ENCODE measurements at places on chromosomes 1 and 21.

DNA sequence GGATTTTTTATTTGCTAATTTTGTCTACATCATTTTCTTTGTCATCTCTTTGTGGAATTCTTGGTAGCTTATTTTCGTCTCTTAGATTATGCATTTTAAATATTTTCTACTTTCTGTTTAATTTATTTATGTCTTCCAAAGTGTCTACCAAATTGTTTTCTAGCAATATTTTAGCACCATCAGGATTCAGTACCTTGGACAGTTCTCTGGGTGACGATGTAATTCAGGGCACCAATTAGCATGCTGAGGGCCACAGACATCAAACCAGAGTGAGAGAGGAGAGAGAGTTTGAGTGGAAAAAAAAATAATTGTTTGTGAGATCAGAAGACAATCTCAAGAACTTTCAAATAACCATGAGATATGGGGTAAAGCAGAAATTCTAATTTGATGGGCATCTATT lies 169.8 kb upstream of the CXADR start:
- no peak for DNase-seq

GRCh38 chr1:206963119-206963712 lies 7.0 kb downstream of the FCAMR start:
- DNase-seq, result no peak

DNA sequence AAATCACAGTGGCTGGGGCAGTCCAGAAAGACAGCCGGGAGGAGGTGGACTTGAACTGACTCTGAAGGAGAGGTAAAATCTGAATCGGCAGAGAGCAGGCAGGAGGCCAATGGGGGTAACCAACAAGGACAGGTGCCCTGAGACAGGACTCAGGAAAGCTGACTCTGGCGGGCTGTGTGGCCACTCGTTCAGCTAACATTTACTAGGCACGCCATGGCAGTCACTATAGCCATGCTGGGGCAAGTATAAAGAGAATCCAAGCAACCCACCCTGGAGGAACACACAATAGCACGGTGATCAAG lies 7.4 kb downstream of the TIAM1 start:
- DNase-seq, result no peak

- no peak for DNase-seq
These were observed 52.0 kb downstream of the TGFBR3 start for GRCh38 chr1:91833946-91834345.

- DNase-seq, result no peak
These were observed 8.9 kb downstream of the MAPKAPK2 start for GRCh38 chr1:206693592-206693991.

- DNase-seq, result no peak
These were observed 125.9 kb downstream of the RGS21 start for GRCh38 chr1:192442736-192443135.

DNA sequence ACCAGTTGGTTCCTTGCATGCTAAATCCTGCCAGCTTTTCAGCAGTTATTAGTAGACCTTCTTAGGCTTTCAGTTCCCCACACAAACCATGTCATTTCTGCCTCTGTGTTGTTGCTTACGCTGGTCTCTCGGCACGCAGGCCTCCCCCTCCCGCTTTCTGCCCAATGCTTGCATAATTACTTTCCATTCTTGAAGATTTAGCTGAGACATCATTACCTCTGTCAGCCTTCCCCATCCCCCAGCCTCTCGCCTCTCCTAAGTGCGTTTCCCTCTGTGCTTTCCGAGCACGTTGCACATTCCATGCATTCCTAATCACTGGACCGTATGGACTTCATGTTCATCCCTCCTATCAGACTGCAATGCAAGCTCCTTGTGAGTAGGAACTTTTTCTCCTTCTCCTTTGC lies 26.8 kb downstream of the TSHB start:
- DNase-seq, result no peak

DNA sequence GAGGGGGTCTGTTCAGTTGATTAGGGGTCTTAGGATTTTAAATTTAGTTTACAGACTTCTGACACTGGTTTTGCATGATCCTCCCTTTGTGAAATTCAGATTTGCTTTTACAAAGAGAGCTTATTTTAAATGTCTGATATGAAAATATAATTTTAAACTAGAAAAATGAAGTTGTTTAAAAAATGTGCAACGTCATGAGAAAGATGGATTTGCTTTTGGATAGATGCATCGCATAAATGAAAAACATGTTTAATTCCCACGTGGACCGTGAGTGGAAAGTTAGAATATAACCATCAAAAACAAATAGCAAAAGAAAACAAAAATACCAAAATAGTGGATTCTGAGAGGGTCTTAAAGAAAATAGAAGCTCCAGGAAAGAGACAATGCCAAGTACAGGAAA lies 2.0 kb upstream of the OR2T3 start:
- DNase-seq, result no peak

GRCh38 chr1:195550071-195550862 lies 1058.0 kb downstream of the KCNT2 start:
- DNase-seq, result no peak

GRCh38 chr1:150552911-150553289 lies 3.7 kb downstream of the ADAMTSL4 start:
- no peak for DNase-seq

DNA sequence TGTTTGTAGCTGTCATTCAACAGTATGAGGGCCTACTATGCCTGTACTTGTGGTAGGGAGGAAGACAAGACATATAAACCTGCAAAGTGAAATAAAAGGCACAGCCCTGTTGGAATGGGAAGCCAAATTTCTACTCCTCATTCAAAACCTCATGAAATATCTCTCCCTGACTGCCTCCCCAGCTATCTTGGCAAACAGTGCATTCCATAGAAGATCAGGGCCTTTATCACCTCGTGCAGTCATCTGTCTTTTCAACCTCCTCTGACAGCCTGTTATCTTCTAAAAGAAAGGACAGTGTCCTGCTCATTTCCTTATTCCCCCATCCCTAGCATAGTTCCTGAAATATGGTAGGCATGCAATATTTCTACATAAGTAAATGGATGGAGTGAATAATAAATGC lies 71.0 kb downstream of the SH3GLB1 start:
- no peak for DNase-seq

- no peak for DNase-seq
These were observed 1.4 kb downstream of the ESRRG start for GRCh38 chr1:216721863-216722262.

GRCh38 chr1:180386745-180387367 lies 115.5 kb downstream of the ACBD6 start:
- DNase-seq, result no peak

- no peak for DNase-seq
These were observed 178.0 kb upstream of the IVNS1ABP start for GRCh38 chr1:185495007-185495406.

GRCh38 chr1:111602302-111602701 lies 17.3 kb upstream of the RAP1A start:
- no peak for DNase-seq

GRCh38 chr1:79741720-79742421 lies 735.3 kb upstream of the ADGRL4 start:
- DNase-seq, result no peak

DNA sequence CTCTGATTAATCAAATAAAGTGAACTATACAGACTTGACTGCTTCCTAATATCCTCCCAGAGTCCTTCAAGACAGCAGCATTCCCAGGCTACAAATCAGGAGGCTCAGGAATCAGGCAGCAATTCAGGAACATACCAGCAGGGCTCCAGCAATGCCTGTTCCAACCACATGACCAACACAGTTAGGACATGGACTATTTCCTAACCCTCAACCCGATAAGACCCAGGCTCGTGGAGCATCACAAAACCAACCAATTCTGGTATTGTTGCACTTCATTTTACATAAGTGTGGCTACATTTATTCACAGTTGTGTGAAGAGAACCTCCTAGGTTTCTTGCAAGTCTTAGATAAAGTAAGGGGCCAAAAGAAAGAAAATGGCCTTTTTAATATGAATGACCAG lies 546.2 kb upstream of the ADGRL2 start:
- DNase-seq, result no peak

GRCh38 chr1:58402444-58402843 lies 144.1 kb downstream of the OMA1 start:
- no peak for DNase-seq

DNA sequence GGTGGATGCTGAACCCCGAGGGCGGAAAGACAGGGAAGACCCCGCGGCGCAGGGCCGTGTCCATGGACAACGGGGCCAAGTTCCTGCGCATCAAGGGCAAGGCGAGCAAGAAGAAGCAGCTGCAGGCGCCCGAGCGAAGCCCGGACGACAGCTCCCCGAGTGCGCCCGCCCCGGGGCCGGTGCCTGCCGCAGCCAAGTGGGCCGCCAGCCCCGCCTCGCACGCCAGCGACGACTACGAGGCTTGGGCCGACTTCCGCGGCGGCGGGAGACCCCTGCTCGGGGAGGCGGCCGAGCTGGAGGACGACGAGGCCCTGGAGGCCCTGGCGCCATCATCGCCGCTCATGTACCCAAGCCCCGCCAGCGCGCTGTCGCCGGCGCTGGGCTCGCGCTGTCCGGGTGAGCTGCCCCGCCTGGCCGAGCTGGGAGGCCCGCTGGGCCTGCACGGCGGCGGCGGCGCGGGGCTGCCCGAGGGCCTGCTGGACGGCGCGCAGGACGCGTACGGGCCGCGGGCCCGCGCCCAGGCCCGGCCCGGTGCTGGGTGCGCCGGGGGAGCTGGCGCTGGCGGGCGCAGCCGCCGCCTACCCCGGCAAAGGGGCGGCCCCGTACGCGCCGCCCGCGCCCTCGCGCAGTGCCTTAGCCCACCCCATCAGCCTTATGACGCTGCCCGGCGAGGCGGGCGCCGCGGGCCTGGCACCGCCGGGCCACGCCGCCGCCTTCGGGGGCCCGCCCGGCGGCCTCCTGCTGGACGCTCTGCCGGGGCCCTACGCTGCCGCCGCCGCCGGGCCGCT lies 20.7 kb downstream of the FOXO6 start:
- no peak for DNase-seq

DNA sequence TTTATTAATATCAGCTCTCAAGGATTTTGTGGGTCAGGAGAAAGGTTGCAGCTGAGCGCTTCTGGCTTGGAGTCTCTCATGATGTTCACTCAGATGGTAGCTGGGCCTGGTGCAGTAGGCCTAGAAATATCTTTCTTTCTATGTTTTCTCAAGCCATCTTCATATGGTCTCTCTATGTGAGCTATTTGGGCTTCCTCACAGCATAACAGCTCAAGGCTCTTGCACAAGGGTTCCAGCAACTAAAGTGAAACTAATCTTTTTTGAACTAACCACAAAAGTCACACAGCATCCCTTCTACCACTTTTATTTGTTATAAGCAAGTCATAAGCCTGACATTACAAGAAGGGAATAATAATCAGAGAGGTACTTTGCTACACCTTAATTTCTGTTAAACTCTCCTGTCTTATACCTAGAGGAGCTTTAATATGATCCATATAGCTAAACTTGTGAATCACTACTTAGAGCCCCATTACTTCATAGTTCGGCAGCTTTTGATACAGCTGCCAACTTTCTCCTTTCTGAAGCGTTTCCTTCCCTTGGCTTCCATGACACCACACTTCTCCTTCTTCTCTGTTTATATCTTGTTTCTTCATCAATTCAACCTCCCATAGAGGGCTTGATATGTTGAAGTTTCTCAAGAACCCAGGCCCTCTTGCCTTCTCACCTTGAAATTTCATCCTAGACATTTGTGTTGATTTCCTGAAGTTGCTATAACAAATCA lies 720.2 kb downstream of the LTN1 start:
- no peak for DNase-seq

GRCh38 chr1:28115267-28115666 lies 26.9 kb upstream of the EYA3 start:
- no peak for DNase-seq

GRCh38 chr1:228882041-228882770 lies 146.9 kb downstream of the RHOU start:
- no peak for DNase-seq

- no peak for DNase-seq
These were observed 1613.6 kb upstream of the PRMT6 start for GRCh38 chr1:105442901-105443300.

DNA sequence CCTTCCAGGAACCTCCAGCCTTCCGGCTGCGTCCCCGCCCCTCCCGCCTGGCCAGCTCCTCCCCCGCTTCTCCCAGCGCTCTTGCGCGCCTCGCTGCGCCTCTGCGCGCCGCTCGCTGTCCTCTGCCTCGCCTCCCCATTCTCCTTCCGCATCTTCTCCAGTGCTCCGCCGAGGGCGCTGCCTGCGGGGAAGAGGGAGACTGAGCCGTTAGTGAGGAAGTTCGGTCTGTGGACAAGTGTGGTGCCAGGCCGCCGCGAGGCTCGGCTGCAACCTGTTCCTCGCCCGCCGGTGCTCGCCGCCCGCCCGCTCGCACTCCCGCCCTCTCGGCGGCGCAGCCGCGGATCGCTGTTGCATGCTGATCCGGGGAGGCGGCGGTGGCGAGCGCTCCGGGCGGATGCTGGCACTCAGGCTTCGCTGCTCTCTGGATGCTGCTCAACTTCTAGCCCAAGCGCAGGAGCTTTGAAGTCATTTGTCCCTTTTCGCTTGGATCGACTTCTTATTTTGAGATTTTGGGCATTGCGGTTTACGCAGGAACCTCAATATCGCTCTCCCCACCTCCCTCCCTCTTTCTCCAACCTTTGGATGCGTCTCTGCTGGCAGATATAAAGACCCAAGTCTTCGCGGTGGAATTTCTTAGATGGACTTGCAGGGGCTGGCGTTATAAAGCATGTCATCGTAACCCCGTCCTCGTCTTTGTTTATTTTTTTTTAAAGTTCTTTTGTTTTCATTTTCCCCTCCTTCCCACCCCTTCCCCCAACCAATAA lies 614 bp upstream of the CACNA1E start:
- no peak for DNase-seq

GRCh38 chr1:221709854-221710253 lies 32.0 kb downstream of the DUSP10 start:
- no peak for DNase-seq

GRCh38 chr1:156751451-156751756 lies at the start of gene HDGF:
TSS of gene HDGF (minus strand) at chr1:156751675. CDS start at chr1:156751429, 246 bp downstream.
- DNase-seq, result no peak

DNA sequence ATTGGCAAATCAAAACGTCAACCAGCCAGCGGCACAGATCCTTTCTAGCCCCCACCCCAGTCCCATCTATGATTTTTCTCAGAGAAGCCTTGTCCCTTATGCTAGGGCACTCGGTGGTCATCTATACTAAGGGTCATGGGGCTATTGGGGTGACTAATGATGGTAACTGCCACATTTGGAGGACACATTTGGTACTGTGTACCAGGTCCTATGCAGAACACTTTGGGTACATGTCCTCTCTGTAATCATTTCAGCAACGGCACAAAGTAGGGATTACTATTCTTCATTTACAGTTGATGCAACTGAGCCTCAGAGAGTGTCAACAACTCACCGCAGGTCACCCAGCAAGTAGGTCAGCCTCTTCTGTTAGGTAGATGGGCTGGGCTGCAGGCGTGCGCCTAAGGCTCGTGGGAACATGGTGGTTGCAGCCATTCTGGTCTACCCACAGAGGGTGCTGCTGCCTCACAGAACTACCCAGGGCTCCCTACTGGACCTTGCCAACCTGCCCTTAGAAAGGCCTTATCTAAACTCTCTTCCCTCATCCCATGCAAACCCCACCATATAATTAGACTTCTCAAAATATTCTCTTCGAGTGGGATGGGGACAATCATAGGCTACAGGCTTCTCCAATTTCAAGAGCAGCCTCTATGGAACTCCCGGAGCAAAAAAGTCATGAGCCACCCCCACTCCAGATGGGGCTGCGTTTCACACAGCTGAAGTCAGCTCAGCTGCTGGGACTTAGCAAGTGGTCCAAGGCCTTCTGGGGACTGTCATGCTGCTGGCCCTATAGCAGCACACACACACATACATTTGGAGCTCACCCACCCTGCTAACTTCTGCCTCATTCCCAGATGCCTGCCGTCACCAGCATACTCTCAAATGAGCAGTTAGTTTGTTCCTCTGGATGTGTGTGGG lies 5.8 kb upstream of the SDHB start:
- no peak for DNase-seq

- no peak for DNase-seq
These were observed 24.3 kb downstream of the RHBDL2 start for GRCh38 chr1:38917337-38917736.

GRCh38 chr1:230368363-230368762 lies 57.8 kb downstream of the PGBD5 start:
- DNase-seq, result no peak
